ENCODE measurements at places on chromosomes 3 and 15.

DNA sequence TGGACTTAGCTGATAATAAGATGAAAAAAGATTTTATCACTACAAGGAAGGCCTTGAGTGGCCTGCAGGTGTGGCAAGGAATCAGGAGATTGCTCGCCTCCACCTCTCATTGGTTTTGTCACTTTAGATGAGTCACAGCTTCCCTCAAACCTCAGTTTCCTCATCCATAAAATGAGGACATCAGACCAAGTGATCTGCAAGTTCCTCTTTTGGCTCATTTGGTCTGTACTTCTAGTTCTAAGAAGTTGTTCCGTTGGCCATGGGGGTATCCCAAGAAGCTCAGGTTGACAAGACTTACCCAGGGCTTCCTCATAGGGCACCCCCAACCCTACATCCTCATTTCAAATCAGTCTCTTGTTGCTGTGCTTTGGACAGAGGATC, 254.1 kb downstream of the UACA start:
- no peak for DNase-seq

- peak; percentile 63 for DNase-seq
These were observed 195.2 kb upstream of the DPPA4 start for GRCh38 chr3:109532257-109533216.

- DNase-seq, result no peak
These were observed 153.9 kb downstream of the KLF13 start for GRCh38 chr15:31480356-31481025.

DNA sequence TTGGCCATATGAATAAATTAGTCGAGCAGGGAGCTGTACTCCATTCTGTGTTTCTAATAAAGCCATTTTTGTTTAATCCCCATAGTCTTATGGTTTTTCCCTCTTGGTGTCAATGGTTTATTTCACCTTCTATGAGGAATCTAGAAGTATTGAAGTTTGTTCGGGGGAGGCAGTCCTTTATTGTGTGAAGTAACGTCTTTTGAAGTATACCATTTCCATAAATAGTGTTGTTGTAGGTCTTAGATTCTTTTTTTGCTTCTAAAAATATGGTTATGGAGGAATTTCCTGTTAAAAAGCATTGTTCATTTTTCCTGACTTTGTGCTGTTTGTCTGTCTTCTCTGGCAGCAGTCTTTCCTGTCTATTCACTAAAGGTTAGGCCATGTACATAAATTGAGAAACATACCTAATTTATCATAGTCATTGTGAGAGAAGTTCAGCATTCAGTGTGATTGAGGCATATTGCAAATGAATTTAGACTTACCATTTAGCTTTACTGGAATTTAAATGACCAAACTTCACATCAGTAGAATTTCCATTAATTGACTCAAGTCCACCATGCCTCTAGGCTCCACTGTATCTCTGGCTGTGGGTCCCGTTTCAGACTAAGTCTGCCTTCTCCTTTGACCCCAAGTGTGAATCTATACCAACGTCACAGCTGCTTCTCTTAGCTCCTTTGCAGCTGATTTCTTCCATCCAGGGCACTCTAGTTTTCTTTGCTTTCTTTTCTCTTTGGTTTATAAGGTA, 37.3 kb downstream of the YEATS2 start:
- DNase-seq, result no peak

DNA sequence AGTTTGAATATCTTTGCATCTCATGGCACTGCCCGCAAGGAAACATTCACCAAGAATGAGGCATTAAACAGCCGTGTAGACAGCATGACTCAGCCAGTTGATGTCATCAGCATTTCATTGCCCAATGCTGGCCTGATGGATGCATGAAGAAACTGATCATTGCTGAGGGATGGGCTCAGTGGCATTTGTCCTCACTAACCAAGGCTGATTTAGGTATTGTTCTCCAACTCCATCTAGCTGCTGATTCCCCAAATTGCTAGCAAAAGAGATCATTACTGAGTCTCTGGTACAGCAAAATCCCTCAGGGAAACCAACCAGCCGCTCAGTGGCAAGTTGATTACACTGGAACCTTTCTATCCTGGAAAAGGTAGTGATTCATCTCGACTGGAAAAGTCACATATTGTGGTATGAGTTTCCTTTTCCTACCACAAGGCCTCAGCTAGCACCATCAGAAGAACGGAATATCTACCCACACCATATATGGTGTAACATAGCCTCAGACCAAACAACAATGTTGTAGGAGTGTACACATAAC, 186.5 kb upstream of the GAP43 start:
- DNase-seq, result no peak

DNA sequence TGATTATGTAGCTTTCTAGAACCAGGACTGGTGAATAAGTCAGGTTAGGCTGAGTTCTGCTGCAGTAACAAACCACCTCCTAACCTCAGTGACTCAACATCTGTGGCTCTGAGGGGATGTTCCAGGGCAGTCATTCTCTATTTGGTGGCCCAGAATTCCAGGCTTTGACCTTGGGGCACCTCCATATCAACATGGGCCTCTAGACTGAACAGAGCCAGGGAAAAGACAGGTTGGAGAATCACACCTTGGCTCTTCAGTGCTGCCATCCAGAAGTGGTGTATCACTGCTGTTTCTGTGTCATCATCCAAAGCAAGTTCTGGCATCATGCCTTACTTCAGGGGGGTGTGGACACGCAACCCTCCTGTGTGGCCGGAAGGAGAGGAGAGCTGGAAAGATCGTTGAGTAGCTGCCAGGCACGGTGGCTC, 15.3 kb downstream of the ZBTB47 start:
- no peak for DNase-seq

GRCh38 chr3:31252216-31253185, 280.2 kb upstream of the STT3B start:
- DNase-seq, result no peak

GRCh38 chr15:88911766-88912118, 1.4 kb downstream of the MFGE8 start:
- no peak for DNase-seq

DNA sequence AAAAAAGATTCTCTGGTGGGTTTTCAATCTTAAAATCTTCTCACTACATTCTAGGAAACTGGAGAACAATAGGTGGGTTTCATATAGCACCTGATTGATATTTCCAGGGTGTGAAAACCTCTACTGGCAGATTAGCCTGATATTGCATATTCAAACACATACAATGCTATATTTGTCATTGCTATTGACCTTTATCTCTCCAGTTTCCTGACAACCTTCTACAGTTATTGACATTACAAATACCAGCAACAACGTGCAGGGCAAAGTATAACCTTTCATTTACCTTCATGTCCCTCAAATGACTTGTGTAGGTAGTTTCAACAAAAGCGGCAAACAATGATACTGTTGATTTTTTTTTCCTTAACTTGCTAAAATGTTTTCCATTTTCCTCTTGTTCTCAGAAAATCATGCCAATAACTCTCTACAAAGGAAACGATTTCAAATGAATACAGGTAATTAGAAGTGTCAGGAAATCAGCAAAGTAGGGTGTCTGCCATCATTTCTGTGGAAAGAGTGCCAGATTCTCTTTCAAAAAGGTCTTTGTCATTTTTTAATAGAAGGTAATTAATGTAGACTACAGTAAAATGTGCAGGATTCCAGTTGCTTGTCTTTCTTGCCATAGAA, 72.6 kb upstream of the CDIN1 start:
- DNase-seq, result no peak
